Left forelimb (tissue), 1 donor: ENCODE measurements at places on chromosomes 2 and 18.

- no peak for DNase-seq
Observed at GRCh38 chr2:38308821-38309220, 68.3 kb downstream of the ATL2 start.

DNA sequence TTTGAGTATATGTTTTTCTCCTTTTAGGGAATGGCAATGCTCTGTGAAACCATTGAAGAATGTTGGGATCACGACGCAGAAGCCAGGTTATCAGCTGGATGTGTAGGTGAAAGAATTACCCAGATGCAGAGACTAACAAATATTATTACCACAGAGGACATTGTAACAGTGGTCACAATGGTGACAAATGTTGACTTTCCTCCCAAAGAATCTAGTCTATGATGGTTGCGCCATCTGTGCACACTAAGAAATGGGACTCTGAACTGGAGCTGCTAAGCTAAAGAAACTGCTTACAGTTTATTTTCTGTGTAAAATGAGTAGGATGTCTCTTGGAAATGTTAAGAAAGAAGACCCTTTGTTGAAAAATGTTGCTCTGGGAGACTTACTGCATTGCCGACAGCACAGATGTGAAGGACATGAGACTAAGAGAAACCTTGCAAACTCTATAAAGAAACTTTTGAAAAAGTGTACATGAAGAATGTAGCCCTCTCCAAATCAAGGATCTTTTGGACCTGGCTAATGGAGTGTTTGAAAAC, 82.3 kb downstream of the ACVR2A start:
- DNase-seq: no peak

DNA sequence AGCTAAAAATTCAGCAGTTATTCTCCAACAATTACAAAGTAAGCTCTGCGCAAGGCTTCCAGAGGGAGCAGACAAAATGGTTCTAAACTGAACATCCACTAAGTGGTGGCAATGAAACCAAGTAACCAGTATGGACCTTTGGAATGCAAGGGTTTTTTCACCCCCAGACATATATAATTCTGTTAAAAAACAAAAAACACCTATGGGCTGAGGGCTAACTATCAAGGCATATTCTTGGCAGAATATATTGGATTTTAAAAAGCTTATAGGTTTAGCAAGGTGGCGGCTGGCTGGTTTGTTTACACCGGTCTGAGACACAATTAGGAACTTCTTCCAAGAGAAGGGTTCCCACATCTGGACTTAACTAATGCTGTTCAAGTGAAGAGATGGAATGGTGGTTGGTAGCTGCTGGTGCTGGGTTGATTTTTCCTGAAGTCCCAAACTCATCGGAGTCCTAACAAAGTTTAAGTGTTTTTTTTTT, 2.8 kb downstream of the ZFP36L2 start:
- no peak for DNase-seq

- DNase-seq: no peak
Observed at GRCh38 chr2:217026161-217026560, 166.3 kb upstream of the TNP1 start.

- no peak for DNase-seq
Observed at GRCh38 chr2:112765251-112765650, 842 bp upstream of the CKAP2L start.

- DNase-seq: no peak
Observed at GRCh38 chr18:12606592-12607315, 51.2 kb downstream of the SPIRE1 start.

GRCh38 chr2:170823088-170823897, 6.6 kb downstream of the GAD1 start:
- no peak for DNase-seq

DNA sequence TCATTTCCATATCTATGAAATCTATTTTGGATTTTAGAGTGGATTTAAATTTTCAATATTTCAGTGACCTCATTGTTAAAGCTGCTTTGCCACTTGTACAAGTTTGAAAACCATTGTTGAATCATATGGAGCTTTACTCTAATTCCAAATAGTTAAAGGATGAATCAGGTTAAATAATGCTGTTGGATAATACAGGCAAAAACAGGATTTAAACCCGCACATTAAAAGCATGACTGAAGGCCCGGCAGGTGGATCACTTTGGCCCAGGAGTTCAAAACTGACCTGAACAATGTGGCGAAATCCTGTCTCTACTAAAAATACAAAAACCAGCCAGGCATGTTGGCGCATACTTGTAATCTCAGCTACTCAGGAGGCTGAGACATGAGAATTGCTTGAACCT, 68.3 kb downstream of the RIF1 start:
- no peak for DNase-seq

- peak; percentile 64 for DNase-seq
Observed at GRCh38 chr2:219279916-219280516, 850 bp downstream of the DNAJB2 start.

GRCh38 chr18:3097082-3097481, 84.1 kb upstream of the LPIN2 start:
- DNase-seq: no peak

DNA sequence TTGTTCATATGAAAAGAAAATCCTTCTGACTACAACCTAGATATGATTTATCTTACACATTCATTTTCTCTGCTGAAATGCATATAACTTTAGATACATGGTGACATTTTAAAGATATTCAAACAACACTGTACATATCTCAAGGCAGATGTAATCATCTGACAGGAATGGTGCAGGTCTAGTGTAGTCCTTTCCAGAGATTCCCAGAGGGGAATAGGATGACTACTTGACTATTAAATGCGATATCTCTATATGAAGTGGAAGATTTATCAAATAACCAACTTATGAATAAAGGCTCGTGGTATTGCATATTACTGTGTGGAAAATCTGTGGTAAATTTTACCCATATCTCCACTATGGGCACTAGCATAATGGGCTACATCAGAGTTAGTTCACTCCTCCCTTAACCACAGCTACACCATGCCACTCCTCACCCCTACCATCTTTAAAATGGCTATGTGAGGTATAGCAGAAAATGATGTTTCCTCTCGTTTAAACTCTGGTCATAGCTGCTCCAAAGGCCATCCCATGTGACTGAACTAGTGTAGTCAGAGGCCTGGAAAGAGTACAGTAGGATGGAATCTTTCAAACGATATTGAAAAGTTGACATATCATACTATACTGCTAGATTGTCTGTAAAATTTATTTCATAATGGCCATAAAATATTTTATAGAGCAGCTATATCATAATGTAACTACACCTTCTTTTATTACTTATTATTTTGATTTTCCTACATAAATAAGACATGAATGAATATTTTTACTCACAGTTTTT, 9.1 kb upstream of the ITPRID2 start:
- DNase-seq: no peak

DNA sequence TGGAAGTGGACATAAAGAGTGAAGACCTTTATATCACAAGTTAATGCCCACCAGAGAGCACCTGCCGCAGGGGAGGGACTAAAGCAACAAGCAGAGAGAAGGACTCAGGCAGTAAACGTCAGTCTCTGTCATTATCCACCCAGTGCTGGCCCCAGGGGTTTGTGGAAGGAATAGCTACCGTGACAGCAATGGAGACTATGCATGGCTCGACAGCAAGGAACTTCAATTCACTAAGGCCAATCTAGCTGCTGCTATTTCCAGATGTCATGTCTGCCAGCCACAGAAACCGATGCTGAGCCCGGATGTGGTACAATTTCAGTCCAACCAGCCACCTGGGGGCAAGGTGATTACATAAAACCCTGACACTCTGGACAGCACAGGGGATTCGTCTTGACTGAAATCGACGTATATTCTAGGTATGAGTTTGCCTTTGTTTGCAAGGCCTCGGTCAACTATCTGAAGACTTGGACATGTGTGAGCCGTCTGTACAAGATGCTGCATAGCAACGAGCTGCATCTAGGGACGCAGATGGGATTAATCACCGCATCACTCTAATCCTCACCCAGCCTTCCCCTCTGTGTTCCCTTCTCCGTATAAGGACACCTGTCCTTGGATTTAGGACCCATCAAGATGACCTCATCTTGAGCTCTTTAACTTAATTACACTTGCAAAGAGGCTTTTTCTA, 154.1 kb upstream of the SH3BP4 start:
- DNase-seq: no peak

DNA sequence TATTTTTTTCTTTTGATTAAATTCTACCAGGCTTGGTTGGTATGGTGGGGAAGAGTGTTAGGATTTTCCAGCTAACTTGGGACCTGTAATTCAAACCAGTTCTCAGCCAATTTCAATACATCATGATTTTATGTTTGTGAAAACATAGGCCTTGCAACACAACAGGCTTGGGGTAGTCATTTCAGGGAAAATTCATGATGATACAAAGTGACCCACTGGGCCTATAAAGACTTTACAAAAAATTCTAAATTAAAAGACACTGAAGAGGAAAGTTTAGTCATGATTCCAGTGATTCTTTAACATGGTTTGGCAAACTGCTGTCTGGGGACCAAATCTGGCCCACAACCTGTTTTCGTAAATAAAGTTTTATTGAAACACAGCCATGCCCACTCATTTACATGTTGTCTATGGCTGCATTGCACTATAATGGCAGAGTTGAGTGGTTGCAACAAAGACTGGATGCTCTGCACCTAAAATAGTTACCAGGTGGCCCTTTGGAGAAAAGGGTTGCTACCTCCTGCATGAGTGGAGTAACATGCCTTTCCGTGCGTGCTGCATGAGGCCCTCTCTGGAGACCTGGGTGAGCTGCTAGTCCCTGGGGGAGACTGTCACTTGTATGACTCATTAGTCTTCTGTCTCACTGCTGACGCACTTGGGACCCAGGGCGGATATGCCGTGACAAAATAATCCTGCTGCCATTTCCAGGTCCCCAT, 73.6 kb downstream of the NPAS2 start:
- no peak for DNase-seq

GRCh38 chr2:101781326-101781725, 83.8 kb downstream of the MAP4K4 start:
- DNase-seq: no peak

DNA sequence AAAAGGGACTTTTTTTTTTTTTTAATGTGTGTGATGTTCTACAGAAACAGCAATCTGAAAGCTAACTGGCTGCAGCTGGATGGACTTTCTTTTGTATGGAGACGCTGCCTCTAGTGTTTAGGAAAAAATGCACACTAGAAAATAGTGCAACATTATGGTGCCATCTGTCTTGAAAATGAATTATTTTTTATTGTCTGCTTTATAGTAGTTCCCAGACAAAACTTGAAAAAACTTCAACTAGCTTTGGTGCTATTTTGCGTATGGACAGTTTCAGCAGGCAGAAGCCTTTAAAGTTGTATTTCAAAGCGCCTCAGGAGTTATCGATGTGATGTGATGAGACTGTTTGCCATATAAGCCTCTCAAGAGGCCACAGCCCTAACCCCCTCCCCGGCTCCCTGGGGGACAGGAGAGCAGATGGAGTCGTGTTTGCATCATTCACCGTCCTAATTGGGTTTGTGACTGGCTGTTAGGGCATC, 86.9 kb downstream of the LTBP1 start:
- DNase-seq: no peak
